CD8-positive, alpha-beta memory T cell (primary cell): ENCODE measurements at places on chromosomes 16 and 17.

DNA sequence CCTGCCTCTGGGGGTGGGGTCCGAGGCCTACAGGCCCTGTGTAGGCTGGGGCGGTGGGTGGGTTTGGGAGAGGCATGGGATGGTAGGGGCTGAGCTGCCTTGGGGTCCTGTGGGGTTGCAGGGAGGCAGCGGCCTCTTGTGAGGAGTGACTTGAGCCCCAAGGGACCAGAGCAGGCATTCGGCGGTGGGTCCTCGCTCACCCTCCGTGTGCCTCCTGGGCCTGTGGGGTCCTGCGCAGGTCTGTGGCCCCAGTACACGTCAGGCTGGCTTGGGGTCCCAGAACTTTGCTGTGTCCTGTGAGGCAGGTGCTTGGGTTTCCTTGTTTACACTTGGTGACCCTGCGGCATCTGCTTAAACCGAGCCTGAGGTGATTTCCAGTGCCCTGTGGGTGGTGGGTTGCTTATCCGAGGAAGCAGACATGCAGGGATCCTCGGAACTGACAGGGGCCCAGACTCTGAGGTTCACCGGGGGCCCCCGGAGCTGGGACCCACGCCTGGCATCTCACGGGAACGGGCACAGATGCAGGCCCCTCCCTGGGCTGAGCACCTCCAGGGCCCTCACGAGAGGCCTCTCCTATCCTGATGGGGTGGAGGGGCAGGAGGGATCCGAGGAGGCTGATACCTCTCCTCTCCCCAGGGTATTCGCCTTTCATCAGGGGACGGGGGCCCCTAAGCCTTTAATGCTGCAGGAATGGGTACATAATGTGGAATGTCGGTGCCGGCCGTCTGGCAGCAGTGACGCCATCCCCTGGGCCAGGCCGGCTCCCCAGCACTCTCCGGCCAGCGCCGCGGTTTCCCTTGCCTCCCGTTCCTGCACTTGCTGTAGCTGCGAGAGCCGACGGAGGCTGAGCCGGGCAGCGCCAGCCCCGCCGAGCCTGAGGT is 7.7 kb downstream of the METRNL start:
- DNase-seq = no peak

- DNase-seq = no peak
These were observed 42.7 kb downstream of the SOCS3 start for GRCh38 chr17:78316867-78317789.

DNA sequence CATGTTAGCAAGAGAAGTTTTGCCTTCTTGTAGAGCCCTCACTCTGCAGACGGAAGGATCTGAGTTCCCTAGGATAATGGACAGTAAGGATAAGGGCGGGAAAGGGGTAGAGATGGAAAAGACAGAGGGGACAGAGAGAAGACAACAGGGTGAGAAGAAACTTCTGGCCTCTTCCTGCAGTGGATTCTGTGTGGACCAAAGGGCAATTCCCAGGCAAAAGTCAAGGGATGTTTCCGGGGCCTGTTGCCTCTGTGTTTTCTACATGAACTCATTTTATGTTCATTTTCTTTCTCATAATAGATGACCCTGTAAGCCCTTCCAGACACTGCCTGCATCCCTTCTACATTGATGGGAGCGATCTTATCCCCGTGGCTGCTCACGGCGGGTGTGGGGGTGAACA is 647 bp upstream of the TMEM238L start:
- DNase-seq = no peak

DNA sequence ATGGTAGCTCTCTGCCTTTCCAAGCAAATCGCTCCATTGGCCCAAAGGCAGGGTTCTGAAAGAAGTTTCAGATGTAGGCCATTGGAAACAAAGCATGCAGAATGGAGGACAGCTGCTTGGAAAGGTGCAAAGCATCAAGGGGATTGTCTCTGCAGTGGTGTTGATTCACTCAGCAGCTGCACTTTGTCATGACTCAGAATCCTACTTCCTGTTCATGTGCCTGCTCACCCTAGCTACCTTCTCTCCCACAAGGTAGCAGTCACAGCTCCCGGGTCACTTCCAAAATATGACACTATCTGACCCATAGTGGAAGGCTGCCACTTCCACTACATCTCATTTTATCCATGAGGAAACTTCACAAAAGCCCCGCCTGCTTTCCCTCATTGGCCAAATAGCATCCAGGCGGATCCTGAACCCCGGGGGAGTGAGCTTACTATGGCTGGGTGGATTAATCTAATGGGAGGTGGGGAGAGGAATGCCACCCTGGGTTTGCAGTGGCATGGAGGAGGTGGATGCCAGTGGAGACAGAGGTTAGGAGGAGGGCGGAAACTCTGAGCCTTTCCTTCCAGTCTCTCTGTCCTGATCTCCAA is 74.7 kb upstream of the NKD1 start:
- DNase-seq = no peak

- DNase-seq = no peak
These were observed at the start of gene KCNJ16 for GRCh38 chr17:70074956-70075355. TSS of gene KCNJ16 (plus strand) at chr17:70075225. CDS start at chr17:70132088, 56,863 bp downstream.
